ENCODE measurements at places on chromosomes 3 and 15. TPM values are rescaled to one million over a fixed set of nuclear protein-coding genes. Genes with fewer than 3 reads are reported as not detected.

C2CD4A gene
- total RNA-seq: not detected

GPR171 gene
- total RNA-seq: not detected

TMIE gene
- total RNA-seq: 0.43 TPM

ARGFX gene
- total RNA-seq: not detected

COMMD4 gene
- total RNA-seq: 55.5 TPM

PLD1 gene
- total RNA-seq: 6.0 TPM

ALS2CL gene
- total RNA-seq: 15.0 TPM

CD276 gene
- total RNA-seq: 77.8 TPM

OR5K2 gene
- total RNA-seq: not detected

RAB6B gene
- total RNA-seq: 1.1 TPM

OCA2 gene
- not detected for total RNA-seq

GAP43 gene
- total RNA-seq: 0.16 TPM

GFM1 gene
- 88.1 TPM for total RNA-seq

DNA sequence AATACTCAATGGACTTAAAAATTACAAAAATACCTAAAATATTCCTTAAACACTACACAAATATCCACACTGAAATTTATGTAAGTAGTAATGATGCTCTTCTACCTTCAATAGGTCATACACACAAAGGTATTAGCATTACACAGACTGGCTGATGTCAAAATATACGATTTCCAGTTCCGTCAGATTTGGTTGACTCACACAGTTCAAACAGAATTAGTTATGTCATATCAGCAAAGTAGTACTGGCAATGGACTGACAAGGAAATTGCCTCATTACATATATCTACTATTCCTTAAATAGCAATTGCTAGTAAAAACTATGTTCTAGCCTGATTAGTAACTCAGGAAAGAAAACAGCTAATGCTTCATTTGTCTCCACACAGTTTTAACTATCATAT, 70.8 kb downstream of the ADAM10 start:
- no peak for DNase-seq

- DNase-seq: no peak
Observed at GRCh38 chr3:98727638-98728037, 35.5 kb upstream of the ST3GAL6 start.

DNA sequence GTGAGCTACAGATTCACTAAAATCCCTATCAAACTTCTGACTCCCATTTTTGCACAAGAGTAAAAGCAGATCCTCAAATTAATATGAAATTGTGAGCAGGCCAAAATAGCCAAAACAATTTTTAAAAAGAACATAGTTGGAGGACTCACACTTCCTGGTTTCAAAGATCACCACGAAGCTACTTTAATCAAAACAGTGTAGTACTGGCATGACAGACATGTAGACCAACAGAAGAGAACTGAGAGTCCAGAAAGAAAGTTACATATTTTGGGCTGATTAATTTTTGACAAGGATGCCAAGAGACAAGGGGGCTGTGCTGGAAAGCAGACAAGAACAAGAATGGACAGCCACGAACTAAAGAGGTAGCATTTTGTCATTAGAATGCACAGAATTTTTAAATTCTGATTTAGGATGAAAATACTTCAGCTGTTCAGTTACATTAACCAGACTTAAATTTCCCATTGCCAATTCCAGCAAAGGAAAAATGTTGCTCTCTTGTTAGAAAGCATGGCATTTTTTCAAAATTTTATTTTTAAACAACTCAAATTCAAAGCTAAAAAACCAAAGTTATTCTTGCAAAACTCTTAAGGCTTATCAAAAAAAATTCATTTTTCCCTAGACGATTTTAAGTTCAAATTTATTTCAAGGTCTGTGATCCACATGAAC, 14.0 kb downstream of the RYK start:
- DNase-seq: no peak

DNA sequence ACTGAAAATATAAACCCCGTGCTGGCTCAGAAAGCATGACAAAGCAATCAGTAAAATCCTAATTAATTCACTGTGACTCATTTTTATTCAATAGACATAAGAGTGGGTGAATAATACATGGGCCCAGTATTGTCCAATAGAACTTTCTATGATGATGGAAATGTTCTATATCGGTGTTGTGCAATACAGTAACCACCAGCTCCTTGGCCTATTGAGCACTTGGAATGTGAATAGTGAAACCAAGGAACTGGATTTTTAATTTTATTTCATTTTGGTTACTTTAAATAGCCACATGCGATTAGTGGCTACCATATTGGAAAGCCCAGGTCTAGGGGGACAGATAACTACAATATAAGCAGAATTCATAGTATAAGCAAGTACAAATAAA, 69.8 kb upstream of the PPP2R3A start:
- DNase-seq: no peak

DNA sequence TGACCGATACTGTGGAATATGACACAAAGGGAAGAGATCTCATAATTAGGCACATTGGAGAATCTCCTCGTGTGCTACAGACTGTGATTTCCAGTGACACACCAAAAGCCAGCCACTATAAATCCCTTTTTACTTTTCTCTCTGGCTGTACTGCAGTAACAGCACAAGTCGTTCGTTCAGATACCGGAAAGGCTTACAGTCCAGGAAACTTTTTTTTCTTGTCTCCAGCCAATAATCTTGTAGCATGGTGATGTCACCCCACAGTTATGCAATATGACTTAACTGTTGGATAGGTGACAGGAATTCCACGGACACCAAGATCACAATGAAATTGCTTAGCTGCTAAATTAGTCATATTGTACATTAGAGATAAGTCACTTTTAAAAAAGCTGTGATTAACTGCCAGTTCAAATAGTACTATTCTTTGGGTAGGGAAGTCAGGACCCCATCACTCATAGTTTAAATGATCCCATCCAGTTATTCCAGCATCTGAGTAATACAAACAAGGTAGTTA, 36.3 kb upstream of the TSC22D2 start:
- DNase-seq: peak; percentile 99

DNA sequence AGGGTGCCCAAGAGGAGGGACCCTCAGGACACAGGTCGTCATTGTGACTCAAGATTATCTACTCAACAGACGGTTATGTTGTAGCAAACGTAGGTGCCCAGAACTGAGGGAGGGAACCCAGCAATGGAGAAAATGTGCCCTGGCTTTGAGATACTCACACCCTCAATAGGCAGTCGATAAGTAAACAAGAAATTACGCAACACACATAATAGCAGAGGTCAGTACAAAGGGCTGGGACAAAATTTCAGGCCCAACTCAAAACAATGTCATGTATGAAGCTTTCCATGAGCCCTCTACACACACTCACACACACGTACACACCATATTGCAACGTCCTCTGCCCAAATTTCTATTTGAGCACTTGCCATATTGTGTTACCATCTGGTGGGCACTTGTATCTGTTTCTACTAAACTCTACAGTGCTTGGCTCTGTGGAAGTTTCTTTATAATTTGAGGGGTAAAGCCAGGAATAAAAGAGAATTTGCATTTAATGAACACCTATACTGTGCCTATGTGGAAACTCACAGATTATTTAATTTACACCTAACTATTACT, 114.6 kb upstream of the TRIM42 start:
- no peak for DNase-seq

- no peak for DNase-seq
Observed at GRCh38 chr15:84778194-84778593, 29.8 kb downstream of the ZNF592 start.

DNA sequence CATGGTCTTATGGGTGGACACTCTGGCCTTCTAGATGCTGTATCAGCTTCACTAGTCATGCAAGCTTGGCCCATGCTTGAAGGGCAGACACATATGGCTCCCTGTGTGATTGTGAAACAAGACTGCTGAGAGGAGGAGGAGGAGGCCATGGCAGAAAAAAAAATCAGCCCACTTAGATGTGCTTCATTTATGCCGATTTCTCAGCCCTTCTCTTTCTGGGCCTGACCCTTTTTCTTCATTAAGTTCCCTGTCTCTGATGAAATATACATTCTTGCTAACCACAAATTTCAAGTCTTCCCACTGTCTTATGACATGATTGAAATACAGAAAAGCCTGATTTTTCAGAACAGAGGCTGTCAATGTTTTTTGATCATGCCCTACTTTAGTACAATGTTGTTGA, 213.0 kb upstream of the FEZF2 start:
- DNase-seq: peak; percentile 51

DNA sequence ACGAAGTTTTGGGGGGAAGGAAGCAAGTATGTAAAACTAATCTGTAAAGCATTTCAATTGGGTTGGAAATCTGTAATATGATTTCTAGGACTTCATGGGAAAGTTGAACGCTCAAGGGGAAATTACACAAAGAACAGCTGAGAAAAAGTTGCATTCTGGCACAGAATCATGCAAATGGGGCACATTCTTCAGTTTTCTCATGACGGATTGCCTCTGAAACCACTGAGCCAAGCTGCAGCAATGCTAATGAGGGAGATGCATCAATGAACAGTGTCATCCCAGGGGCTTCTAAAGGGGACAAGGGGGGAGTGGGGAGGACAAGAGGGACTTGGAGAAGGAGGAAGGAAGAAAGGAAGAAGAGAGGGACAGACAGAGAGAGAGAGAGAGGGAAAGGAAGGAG, 291.4 kb upstream of the ATP11B start:
- DNase-seq: peak; percentile 13

GRCh38 chr15:51917493-51917892, 54.1 kb downstream of the LEO1 start:
- peak; percentile 23 for DNase-seq

GRCh38 chr15:85598718-85599398, 195.9 kb downstream of the KLHL25 start:
- DNase-seq: no peak

DNA sequence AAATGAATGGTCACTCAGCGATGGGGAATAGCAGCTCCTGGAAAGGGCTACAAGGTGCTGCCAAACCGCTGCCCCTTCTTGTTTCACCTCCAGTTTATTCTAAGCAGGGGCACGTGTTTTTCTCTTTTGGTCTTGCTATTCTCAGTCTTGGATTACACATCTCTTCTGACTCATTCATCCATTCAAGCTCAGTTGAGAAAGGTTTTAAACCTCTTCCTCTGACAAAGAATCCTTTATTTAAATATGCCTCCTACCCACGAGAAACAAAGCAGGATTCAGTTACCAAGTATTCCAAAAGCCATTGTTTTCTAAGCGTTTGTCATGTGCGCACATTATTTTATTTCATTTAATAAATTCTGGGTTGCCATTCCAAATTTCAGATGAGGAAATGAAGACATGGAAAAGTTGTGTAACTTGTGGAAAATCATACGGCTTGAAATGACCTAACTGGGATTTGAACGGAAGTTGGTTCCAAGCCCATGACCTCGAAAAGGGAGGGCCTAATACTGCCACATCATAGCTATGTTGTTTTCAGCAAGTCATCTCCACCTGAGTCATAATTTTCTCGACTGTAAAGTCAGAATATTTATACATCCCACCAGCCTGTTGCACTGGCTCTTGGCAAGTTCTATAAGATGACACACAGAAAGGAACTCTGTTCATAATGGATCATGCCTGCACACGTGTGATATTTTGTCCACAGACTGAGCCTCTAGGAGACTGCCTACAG, 292.0 kb upstream of the SLCO3A1 start:
- no peak for DNase-seq

DNA sequence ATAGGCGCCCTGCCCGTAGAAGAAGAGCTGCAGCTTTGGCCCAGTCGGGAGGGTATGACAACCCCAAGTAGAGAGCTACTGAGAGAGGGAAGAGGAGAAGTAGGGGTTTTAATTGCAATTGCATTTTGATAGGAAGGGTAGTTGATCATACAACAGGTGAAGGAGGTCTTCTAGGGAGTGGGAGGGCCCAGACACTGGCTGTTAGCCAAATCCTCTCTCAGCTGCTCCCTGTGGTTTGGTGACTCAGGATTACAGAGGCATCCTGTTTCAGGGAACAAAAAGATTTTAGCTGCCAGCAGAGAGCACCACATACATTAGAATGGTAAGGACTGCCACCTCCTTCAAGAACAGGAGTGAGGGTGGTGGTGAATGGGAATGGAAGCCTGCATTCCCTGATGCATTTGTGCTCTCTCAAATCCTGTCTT, 408.9 kb upstream of the THBS1 start:
- DNase-seq: peak; percentile 100

DNA sequence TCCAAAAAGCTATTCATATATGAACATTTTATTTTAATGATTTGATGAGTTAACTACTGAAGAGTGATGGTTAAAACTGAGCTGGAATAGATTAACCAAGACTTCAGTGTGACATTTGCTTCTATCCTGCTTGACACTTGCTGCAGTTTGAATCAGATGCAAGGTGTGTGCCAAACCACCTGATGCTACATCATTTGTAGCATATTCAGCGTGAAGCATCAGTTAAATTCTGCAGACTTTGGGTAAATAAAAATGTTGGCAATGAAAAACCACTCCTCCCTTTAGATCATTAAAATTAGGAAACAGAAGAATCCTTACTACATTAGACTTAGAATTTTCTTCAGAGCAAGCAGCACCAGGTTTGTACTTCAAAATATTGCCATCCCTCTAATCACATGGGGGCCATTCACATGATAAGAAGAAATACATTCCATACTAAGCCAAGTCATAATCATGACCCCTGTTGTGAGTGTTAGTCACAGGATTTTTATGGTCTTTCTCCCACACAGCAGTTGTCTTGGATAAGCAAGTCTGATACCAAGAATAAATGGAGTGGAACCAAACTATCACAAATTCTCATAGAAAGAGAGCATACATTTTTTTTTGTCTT, 160.7 kb upstream of the TNIK start:
- DNase-seq: peak; percentile 57

DNA sequence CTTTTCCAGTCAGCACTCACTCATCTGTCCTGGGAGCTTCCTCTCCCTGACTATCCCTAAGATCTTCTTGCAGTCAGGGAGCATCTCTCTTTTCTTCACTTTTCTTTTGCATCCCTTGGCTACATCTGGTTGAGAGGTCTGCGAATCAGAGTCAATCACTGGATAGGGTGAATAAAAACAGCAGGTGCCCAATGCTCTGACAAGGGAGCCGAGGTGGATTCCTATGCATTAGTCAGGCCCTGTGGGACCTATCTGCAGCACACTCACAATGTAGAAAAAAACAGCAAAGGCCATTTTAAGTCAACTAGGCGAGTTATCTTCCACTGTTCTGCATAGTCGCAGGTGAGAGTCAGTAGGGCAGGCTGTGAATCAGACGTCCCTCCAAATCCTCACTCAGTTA, 35.5 kb downstream of the DZIP1L start:
- no peak for DNase-seq

GRCh38 chr3:13718436-13718835, 161.4 kb downstream of the WNT7A start:
- DNase-seq: no peak

GRCh38 chr3:40779039-40779438, 254.3 kb downstream of the ZNF621 start:
- DNase-seq: no peak

DNA sequence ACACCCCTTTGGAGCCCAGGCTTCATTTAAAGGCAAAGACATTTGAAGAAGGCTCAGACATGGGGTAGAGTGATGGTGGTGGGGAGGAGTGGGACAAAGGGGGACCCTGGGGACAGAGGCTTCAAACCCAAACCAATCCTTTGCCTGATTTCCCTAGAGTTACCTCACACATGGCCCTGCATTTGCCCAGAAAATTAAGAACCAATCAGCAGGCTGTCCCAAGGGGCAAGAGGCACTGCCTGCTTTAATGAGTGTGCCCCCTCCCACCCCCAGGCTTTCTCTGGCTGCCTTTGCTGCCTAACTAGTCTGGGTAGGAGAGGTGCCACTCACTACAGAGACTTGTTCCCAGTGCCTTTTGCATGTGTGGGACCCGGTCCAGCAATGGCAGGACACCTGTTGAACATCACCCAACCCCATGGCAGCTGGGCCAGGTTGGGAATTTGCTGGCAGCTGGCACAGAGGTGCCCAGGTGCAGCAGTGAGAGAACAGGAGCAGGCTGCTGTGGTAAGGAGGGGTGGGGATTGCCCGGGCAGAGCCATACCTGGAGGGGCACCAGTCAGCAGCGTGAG, 38.4 kb downstream of the CCDC33 start:
- DNase-seq: no peak

All from myocyte (in vitro differentiated cells).